ENCODE measurements at places on chromosomes 16 and 17.

GRCh38 chr17:58728798-58729197 lies 26.9 kb upstream of the PPM1E start:
- DNase-seq: no peak

- no peak for DNase-seq
Observed at GRCh38 chr17:72122010-72122764, 1.4 kb downstream of the SOX9 start.

GRCh38 chr17:34556931-34557330 lies 22.5 kb upstream of the TMEM132E start:
- DNase-seq: no peak

GRCh38 chr16:35492225-35492624 lies 2032.8 kb downstream of the TP53TG3F start:
- DNase-seq: no peak

DNA sequence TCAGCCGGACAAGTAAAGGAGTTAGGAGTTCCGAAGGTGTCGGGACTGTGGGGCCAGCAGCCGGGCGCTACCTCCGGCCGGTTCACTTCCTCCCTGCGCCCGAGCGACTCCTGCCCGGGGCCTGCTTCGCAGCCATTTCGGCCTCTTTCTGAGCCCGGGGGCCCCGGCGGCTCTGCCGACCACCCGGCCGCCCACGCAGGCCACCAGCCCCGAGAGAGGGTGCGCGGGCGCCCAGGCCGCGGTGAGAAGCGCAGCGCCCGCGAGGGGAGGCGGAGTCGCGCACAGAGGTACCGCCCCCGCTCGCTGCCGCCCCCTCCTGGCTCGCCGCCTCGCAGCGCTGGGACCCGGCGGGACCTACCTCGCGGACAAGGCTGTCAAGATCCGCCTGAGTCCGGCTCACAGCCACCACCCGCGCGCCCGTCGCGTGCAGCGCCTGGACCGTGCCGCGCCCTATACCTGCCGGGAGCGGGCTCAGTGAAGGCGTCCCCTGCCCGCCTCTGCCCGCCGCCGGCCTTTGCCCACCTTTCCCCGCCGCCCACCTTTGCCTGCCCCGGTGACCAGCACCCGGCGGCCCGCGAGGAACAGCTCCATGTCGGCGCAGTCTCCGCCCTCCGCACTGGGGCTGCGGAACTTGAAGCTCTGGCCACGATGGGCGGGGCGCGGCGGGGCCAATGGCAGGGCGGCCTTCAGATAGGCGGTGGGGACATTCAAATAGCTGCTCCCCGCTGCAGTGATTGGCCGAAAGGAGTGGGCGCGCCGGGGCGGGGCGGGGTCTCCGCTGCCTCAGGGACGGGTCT lies at the start of gene DCXR:
DCXR (minus strand) TSS at position 606 of the 797 bp plus-strand sequence; CDS start at position 591, 15 bp downstream.
- peak; percentile 96 for DNase-seq
